ENCODE measurements at places on chromosomes 16 and 17.

DNA sequence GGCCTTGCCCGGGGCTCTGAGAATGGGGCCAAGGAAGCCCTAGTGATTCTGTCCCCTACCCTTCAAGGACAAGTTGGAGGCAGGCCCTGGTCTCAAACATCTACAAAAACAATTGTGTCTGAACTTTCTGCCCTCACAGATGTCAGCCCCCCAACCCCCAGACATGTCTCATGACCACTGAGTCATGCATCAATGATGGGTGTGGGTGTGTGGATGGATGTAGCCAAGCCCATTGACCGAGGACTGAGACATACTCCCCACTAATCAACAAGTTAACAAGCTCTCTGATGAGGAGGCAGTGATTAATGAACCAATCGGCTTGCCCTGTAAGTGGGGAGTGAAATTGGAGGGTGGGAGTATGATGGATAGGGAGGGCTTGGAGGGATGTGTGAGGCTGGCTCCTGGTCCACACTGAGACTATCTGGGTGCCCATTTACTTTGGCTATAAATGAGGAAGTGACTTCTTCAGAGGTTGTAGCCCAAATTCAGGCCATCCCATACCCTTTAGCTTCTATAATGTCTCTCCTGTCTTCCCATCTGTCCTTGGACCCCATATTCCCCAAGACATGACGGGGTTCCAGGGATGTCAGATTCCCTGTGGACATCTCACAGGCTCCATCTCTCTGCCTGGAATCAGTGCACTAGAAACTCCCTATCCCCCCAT is 97.1 kb upstream of the TMEM97 start:
- DNase-seq = no peak

GRCh38 chr17:72011561-72011960 is 109.3 kb upstream of the SOX9 start:
- DNase-seq = no peak

GRCh38 chr16:60318486-60318885 is 1584.4 kb upstream of the GOT2 start:
- DNase-seq = no peak

DNA sequence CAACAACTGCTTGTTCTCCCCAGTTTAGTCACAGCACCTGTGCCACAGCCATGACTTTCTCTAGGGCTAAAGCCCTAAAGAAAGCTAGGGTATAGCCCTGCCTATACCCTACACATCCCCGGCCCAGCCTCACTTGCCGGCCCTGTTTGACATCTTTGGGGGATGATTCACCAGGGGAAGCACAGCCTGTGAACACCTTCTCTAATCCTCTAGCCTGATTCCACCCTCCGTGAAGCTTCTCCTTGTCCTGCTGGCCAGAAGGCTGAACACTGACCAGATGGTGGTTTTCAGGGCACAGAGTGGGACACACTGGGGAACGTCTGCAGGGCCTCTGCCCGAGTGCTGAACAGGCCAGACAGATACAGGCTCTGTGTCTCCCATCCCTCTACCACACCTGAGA is 6.0 kb downstream of the CLEC16A start:
- no peak for DNase-seq

GRCh38 chr16:49010396-49010795 is 271.2 kb downstream of the CBLN1 start:
- DNase-seq = no peak

- DNase-seq = no peak
Measured at GRCh38 chr17:35010093-35010492, 29.8 kb downstream of the LIG3 start.

- no peak for DNase-seq
Measured at GRCh38 chr17:60128171-60128859, 21.5 kb upstream of the CA4 start.

DNA sequence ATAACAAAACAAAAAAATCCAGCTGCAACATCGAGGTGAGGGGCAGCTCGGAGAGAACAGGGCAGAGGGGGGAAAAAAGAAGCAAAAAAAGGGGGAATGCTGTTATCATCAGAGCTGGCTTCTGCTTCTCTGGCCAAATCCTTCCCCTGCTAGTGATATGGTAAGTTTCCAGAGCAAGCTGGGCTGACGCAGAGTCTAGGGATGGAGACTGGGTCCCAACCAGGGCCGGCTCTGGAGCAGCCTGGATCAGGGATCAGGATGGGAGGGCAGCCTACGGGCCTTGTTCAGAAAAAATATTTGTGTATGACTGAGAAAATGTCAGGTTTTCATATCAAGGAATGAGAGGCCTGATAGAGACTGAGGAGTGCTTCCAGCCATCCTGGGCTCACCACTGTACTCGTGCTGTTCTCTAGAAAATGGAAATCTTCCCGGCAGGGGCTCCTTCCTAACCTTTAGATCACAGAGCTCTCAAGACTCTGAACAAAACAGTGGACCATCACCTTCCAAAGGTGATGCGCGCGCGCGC is 726 bp upstream of the C1QTNF1 start:
- no peak for DNase-seq

DNA sequence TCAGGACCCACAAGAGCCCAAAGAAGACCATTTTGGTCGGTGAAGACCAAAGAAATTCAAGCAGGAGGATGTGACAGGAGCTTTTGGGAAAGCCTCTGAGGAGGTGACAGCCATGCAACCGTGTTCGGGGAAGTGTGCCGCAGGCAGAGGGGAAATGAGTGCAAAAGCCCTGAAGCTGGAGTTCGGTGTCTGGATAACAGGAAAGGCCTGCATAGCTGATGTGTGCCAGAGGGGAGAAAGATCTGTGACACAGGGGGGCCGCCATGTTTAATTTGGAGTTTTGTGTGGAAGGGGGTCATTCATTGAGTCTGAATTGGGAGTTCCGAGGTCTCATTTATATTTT is 870 bp upstream of the ZC3H7A start:
- no peak for DNase-seq

DNA sequence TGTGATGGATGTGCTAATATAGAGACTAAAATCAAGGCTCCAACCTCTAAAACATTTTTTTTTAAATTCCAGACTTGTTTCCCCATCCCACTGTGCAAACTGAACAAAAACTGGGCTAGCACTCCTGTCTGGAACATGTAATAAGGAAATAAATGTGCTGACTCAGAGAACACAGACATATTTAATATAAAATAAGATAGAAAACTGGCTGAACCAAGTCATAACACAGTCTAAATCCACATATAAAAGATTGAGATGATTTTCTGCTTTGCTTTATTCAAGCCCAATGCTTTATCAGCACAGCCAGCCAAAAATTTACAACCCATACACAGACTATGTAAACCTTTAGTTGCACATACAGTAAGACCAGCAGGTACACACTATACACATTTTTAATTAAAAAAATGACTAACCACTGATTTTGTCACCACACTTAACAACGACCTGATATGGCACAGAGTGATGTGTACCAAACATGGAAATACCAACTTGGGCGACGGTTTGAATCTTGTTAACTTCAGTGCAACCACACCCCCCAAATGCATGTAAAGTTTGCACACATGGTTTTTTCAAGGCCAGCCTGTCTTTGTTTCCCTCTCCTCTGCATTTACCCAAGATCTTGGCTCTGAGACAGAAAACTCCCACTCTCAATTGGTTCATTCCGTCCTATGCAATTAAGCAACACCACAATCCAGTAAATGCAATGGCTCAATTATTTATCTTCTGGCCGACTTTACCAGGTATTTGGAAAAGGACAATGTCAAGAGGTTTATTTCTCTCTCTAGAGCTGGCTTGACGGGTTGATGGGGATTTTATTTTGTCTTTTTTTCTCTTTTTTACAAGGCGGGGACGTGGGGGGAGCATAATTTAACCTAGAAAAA is 1.2 kb downstream of the STAT3 start:
- no peak for DNase-seq

DNA sequence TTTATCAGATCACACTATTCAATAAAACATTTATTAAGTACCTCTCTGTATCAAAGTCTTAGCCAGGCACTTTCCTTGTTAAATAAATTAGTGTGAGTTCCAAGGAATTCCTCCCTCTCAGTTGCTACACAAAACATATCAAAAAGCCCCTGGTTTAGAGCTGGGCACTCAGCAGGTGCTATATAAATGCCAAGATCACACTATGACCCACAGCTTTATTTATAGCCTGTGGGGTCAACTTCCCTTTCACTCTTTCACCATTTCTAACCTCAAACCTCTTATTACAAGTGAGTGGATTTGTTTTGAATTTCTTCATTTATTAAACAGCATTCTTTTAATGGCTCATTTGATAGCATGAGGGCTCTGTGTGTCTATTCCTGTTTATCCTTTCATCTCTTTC is 112.6 kb upstream of the MPHOSPH6 start:
- DNase-seq = no peak

DNA sequence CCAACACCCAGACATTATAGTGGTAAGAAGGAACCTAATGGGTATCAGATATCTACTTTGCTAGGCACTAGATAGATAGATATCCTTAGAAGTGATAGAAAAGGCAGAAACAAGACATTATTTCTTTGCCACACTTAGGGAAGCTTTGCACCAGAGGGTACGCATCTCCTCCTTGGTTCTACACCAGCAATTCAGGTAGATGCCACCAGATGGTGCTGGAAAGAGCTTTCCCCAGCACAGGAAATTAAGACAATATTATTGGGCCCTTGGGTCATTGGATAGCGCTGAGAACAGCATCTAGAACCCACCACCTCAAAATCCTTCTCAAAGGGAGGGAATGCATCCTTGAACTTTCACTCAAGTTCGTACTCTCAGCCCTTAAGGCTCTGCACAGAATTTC is 173.8 kb upstream of the CCL2 start:
- DNase-seq = no peak

DNA sequence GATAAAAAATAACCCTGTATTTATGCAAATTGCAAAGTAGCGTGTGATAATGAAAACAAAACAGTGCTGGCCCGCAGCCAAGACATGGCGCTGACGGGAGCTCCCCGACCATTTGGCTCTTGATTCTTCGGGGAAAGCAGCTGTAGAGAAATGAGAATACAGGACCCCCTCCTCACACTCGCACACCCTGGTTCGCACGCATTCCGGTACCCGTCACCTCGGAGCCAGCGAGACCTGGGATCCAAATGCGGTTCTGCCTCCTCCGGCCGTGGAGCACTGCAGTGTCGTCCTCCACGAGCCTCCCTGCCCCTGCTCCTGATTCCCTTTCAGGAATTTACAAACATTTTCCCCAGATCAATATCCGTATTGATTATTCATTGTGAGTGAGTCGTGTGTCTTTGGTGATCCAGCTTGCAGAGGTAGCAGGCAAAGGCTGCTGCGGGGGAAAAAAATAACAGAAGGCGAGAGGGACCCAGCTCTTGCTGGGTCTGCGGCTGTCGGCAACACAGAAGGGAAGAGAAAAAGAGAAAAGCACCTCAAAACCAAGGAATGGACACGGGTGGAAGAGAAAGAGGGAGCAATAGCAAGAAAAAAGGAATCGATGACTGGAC is 184.1 kb upstream of the ZFHX3 start:
- no peak for DNase-seq

- no peak for DNase-seq
Measured at GRCh38 chr17:8137645-8138373, 13.9 kb upstream of the HES7 start.

DNA sequence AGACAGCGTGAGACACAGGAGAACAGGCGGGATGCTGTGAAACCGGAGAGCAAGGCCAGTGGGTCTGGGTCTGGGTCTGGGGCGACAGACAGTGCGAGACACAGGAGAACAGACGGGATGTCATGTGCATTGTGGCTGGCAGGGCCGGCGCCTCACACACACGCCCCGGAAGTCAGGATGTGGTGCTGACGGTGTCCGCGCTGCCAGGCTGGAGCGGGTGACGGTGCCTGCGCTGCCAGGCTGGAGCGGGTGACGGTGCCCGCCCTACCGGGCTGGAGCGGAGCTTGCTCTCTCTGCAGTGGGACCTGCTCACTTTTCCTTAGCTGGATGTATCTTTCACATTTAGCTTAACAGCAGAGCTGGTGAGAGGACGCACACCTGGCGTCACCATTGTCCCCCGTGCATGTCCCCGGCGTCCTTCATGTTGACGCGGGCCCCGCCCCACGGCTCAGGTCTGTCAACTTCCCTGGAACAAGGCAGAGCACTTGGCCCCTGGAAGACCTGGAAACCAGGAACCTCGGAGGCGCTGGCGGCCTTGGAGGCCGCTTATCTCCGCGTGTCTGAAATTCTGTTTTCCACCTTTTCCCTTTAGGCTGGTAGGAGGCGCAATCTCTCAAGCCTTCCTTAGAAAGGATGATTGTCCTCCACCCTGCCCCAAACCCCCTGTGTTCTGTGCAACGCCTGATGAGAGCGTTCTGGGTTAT is 43.0 kb upstream of the ZNF750 start:
- DNase-seq = no peak

DNA sequence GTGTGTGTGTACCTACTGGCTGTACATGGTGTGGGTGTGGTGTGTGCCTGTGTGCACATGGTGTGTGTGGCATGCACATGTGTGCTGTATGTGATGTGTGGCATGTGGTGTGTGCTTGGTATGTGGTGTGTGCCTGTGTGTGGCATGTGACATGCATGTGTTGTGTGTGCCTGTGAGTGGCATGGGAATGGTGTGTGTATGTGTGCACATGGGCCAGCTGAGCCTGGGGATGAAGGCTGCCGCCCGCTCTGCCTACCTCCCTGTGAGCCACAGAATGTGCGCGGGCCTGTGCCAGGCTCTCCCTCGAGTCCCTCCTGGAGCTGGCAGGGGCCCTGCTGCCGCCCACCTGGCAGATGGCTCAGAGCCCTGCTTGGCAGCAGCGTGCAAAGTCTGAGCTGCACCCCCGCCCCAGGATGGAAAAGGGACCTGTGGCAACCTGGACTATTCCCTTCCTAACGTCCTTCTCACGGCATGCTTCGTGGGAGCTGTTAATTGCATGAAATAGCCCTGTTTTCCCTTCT is 9.3 kb downstream of the PRSS27 start:
- DNase-seq = no peak

- no peak for DNase-seq
Measured at GRCh38 chr17:78023042-78023441, 64.5 kb downstream of the TNRC6C start.

DNA sequence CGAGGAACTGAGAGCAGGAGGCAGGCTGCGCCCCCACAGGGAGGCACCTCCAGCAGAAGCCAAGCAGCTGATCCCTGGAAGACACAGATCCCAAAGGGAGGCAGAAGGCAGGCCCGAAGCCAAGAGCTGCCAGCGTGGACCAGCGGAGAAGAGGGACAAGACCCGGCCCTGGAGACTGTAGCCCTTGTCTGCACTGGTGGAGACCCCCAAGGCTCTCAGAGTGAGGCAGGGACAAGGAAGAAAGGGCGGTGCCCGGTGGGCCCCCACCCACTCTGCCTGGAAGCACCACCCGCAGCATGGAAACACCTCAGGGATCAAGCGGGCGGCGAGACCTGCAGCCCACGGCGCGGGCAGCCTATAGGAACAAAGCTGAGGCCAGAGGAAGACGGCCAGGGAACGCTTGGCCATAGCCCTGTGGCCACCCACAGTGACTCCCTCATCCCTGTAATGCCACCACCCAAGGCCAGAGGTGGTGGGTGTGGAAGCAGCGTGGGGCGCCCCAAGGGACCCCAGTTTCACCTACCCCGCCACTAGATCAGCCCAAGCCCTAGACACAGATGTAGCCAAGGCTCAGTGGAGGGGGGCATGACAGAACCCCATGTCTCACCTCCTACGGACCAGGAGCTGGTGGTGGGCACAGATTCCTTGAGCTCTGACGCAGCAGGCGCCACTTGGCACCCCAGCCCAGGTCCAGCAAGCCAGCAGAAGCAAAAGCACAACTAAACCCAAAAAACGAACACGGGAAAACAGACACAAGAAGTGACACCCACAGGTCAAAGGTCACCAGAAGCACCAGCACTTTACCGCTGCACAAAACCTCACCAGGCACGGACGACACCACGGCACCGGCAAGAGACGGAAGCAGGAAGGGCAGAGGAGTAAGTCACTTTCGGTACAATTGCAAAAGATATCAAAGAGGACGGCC is 2.9 kb upstream of the SIRT7 start:
- no peak for DNase-seq

- DNase-seq = no peak
Measured at GRCh38 chr17:51050291-51051033, 70.2 kb downstream of the SPAG9 start.
